K562 (cell line): ENCODE measurements at places on chromosomes 16 and 17. TPM values are rescaled to one million over a fixed set of nuclear protein-coding genes. Genes with fewer than 3 reads are reported as not detected.

IL17C gene
- total RNA-seq, result not detected in 2 replicates

TANC2 gene
- total RNA-seq, result 7.3 and 7.8 TPM in 2 replicates

- H3K27me3 ChIP-seq, result peaks cover 27% of the 10 kb centered on the region
- no peaks in the 10 kb centered on the region for H3K4me1 ChIP-seq
- H3K36me3 ChIP-seq, result no peaks in the 10 kb centered on the region
Measured at GRCh38 chr17:61305024-61305423, 94.6 kb upstream of the TBX2 start.

GRCh38 chr16:65572156-65572555 lies 450.3 kb upstream of the CDH11 start:
- no peak overlapping the region for H3K27ac ChIP-seq
- no peak overlapping the region for H3K4me3 ChIP-seq
- no peaks in the 10 kb centered on the region for H3K36me3 ChIP-seq
- DNase-seq, result no peak

DNA sequence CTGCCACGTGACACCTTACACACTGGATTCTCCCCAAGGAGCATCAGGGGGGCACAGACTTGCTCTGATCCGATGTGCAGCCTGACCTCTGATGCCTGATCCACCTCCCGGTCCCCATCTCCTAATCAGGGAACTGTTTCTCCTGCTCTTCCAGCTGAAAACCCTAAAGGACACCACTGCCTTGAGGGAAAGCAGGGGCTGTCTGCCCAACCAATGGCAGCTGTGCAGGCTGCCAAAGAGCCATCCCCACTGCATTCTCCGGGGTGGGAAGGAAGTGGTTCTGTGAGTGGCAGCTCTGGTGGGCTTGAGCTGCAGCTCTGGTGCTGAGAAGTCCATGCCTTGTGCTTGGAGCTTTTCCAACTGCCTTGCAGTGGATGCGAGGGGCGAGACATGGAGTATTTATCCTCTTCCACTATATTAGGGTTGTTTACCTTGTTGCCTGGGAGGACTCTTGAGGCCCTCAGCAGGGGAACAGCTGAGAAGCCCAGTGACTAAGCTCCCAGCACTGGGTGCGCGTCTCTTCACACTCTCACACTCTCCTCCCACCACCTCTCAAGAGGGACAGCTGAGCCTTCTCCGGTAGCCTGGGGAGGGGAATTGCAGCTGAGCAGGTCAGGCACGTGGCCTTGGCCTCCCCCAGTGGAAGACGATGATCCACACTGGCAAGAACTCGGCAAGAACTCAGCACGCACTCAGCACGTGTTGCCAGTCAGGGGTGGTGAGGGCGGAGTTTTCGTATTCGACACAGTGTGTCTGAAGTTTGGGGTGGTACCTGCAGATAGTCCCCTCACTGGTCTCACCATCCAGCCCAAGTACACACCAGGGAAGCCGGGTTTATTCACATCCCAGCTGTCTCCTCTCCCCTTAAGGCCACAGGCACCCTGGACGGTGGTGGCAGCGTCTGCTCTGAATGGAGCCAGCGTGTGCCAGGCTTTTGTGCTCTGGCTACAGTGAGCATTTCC lies 21.1 kb upstream of the SPATA32 start:
- H3K27ac ChIP-seq, result no peak overlapping the region
- no peak for DNase-seq
- H3K36me3 ChIP-seq, result peaks cover 56% of the 10 kb centered on the region; the same call in 2 of the 3 replicates
- H3K4me1 ChIP-seq, result peaks cover 4% of the 10 kb centered on the region; the same call in 2 of the 3 replicates

DNA sequence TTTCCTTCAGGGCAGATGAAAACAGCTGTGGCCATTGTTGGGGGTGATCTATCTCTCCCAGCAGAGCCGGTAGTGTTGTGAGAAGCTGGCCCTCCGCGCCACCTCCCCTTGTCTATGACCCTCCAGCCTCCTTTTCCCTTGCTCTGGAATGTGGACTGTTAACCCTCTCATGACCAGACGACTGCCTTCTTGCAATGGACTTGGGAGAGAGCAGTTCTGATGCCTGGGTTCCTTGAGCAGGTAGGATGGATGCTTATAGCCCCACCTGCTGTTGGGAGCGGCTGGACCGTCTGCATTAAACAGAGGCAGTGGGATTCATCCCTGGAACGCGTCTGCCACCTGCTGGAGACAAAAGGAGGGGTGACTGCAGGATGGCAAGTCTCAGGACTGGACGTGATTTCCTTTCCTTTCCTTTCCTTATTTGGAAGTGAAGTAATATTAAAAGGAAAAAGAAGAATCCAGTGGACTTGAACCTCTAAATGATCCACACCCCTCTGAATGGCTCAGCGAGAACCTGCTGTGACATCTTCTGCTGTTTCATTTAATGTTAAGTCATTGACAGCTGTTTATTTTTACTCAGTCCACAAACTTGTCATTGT lies 1.8 kb upstream of the SOST start:
- H3K4me1 ChIP-seq, result no peaks in the 10 kb centered on the region
- no peaks in the 10 kb centered on the region for H3K36me3 ChIP-seq
- no peak overlapping the region for H3K4me3 ChIP-seq

DNA sequence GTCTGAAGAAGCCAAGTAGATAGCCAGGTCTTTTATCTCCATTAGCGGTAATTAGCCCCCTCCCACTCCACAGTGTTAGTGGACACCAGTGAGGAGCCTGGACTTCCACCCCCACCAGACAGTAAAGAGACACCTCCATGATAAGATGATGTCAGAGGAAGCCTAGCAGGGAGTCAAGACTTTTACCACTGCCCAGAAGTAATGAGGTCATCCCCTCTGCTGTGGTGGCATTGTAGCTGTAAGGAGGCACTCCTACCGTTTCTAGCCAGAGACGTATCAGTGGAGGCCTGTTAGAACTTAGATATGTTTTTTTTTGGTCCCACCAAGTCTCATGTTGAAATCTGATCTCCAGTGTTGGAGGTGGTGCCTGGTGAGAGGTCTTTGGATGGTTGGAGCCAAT lies 38.1 kb downstream of the PIK3R5 start:
- no peaks in the 10 kb centered on the region for H3K36me3 ChIP-seq
- DNase-seq, result no peak
- H3K4me3 ChIP-seq, result no peak overlapping the region
- no peaks in the 10 kb centered on the region for H3K4me1 ChIP-seq

DNA sequence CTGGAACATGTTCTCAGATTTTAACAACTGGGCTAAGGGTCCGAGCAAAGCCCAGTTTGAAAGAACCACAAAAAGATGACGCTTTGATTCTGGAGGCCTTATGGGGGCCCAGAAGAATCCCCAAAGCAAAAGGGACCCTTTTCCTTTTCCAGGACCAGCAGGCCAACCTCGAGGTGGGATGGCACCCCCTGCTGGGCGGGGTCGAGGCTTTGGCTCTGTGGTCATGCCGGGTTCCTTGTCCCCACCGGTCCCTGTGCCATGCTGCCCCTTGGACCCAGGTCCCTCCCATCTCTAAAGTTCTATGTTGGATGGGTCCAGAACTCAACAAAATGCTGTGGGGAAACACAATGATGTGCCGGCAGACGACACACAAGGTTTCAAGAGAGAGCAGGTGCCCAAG lies 30.9 kb downstream of the TMEM204 start:
- no peak overlapping the region for H3K27ac ChIP-seq
- no peak overlapping the region for H3K4me3 ChIP-seq
- H3K36me3 ChIP-seq, result no peaks in the 10 kb centered on the region
- peak; percentile 52 for DNase-seq

DNA sequence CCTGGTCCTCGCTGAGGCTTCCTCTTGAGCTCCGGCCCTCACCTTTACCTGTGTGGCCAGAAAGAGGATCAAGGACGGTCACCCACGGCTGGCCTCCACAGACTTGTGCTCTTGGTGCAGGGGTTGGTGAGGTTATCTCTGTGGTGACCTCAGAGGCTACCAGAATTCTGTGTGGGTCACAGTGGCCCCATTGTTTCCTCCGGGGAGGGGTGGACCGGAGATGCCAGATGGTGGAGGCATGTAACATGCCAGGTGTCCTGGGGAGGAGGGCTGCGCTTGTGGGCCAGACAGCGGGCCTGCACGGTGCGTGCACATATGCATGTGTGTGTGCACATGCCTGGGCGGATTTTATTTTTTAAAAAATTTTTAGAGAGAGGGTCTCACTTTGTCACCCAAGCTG lies 6.3 kb downstream of the SGCA start:
- peaks cover 21% of the 10 kb centered on the region; the same call in 1 of the 2 replicates for H3K4me1 ChIP-seq
- H3K4me3 ChIP-seq, result no peak overlapping the region
- DNase-seq, result no peak
- no peaks in the 10 kb centered on the region for H3K36me3 ChIP-seq

- DNase-seq, result no peak
- H3K36me3 ChIP-seq, result no peaks in the 10 kb centered on the region; the same call in 2 of the 3 replicates
- no peak overlapping the region for H3K27ac ChIP-seq
- no peaks in the 10 kb centered on the region for H3K27me3 ChIP-seq
Measured at GRCh38 chr16:30533146-30533522, 1.5 kb downstream of the ZNF747 start.

GRCh38 chr17:4235372-4236279 lies 28.2 kb downstream of the ANKFY1 start:
- H3K36me3 ChIP-seq, result peaks cover 67% of the 10 kb centered on the region
- H3K27me3 ChIP-seq, result no peaks in the 10 kb centered on the region
- H3K27ac ChIP-seq, result no peak overlapping the region
